ENCODE measurements at places on chromosomes 2 and 18.

DNA sequence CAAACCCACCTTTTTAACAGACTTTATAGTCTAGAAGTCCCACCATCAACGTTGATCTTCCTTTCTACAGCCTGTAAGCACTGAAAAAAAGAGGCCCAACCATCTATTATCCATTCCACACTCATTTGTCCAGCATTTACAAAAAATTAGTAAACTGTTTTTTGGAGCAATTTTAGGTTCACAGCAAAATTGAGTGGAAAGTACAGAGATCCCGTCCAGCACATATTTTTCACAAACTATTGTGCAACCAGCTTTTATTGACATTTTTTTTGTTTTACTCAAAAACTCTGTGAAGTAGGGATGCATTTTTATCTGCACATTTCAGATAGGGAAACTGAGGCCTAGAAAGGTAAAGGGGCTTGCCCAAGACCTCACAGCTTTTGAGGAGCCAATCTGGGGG, 68.6 kb downstream of the TNP1 start:
- no peak for DNase-seq

- DNase-seq, result no peak
Measured at GRCh38 chr2:237081596-237081995, 4.1 kb upstream of the COPS8 start.

DNA sequence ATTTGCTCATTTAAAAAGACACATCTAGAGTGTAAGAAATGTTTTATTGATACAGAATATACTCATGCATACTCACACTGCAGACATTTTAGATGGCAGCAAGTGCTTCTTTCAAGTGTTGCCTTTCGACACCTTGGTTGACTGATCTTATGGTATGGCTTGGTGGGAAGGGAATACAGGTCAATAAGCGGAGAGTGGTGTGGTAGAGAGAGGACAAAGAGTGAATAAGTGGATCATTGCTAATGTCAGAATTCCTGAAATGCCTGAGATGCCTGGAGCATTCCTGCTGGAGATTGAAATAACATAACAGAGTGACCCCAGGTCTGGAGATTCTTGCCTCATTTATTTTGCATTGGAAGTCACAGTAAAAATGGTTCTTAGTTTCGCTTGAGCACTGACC, 76.7 kb downstream of the RND3 start:
- no peak for DNase-seq

GRCh38 chr18:48326901-48327675, 82.1 kb downstream of the ZBTB7C start:
- DNase-seq, result no peak

GRCh38 chr2:151753540-151753939, 19.3 kb upstream of the NEB start:
- DNase-seq, result no peak

DNA sequence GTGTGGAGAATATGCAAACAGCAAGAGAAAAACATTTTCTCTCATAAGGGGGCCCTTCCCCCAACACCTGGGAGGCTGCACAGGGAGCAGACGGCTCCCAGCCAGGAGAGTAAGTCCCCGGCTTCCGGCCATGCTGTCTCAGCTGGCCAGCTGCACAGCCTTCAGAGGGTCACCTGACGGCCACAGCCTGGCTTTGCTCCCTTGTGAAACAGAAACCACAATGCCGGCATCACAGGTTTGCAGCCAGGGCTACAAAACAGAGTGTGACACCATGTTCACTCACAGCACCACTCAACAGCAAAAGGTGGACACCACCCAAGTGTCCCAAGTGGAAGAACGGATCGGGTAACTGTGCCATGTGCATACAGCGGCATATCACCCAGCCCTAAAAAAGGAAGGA, 86.9 kb upstream of the GPC1 start:
- DNase-seq, result no peak

DNA sequence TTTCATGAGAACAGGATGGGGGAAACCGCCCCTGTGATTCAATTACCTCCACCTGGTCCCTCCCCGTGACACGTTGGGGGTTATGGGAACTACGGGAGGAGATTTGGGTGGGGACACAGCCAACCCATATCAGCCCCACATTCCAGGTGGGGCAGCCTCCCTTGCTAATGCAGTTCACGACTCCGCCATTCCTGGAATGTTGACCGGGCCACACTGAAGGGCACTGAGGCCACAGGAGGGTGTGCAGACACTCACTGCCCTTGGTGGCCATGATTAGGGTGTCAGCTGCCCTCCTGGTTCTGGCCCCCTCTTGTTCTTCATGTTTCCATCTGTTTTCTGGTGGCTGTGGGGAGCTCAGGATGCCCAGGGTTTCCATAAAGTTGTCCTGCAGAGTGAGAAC, 176.3 kb downstream of the TWIST2 start:
- DNase-seq, result no peak

DNA sequence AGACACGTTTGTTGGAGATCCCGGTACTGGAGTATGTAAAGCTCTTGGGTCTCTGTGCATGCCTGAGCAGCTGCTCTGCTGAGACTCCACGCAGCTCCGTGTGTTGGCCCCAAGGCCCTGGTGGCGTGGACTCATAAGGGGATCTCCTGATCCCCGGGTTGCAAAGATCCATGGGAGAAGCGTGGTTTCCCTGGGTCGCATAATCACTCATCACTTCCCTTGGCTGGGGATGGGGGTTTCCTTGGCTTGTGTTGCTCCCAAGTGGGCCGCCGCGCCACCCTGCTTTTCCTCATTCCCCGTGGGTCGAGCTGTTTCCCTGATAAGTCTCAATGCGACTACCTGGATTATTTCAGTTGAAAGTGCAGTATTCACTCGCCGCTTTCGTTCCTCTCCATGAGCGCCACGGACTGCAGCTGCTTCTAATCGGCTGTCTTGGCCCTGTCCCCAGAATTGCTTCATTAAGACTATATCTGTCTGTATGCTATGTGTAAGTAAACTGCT, 76.0 kb downstream of the EPC2 start:
- DNase-seq, result peak; percentile 2

DNA sequence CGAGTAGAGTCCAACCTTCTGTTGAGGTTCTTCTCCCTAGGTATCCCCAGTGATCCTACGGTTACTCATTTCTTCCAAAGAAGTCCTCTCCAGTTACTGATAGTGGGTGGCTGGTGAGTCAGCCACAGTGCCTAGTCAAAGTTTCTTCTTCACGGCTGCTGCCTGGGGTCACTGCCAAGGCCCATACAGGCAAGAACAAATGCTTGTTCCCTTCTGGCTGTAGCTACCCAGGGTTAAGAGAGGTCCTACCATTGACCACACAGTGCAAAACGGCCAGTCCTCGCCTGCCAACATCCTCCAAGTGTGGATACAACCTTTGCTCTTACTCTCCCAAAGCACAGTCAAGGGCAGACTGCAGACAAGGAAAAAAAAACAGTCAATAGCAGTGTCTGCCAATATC, 2.9 kb upstream of the PTPN4 start:
- no peak for DNase-seq

- DNase-seq, result no peak
Measured at GRCh38 chr2:187369471-187369870, 78.6 kb downstream of the CALCRL start.

DNA sequence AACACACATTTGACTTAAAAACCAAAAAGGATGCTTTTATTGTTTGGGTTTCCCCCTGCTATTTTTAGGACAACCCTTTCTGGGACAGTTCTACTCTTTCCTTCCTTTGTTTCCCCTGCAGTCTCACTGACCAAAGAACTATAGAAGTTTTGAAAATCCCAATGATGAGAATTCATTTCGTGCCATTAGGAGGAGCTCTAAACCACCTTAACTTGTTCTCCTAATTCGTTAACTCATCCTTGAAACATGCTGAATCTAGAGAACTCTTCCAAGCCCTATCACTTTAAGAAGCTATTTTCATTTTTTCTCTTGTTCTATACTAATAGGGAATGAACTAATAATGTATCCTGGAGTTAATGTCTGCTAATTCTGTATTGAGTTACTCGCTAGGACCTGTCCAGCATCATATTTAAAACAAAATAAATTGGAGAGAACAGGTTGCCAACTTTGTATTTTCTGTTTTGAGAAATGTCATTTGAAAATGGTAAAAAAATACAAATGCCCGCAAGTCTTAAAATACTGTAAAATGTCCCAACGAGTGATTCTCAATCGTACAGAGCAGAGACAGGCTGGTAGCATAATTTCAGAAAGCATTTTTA, 62.9 kb downstream of the AFTPH start:
- peak; percentile 16 for DNase-seq

DNA sequence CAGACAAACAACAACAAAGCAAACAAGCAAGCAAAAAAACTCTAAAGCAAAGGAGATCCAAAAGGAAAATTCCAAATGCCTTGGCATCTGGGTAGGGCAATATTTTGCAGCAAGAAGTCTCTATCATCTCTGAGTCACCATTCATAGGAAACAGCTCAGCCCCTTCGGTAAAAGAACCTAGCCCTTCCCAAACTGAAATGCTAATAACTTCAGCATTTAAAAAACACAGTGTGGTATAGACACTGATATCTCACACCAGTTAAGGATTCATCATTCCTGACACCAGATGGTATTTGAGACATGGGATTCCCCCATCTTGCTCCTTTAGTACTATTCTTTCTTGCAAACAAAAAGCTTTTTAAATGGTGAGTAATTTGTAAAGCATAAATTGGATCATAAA, 491.8 kb downstream of the TXNL1 start:
- no peak for DNase-seq

- no peak for DNase-seq
Measured at GRCh38 chr18:32372381-32373061, 98.2 kb downstream of the GAREM1 start.

DNA sequence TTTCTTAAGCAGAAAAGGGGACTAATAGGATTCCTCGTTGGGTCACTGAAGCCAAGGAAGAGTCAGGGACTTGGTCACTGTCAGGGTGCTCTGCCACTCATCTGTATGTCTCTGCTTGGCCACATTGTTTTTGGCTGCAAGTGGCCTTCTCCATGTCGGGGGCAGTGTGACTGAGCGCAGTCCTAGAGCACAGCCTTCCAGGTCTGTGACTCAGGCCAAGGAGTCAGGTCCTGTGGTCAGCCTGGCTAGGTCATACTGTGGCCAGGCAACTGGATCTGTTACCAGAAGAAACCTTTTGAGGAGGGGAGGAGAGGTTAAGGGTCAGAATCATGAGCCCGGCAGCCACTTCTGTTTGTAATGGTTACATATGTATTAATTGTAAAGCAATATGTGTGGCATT, 61.3 kb downstream of the GALNT1 start:
- DNase-seq, result no peak

DNA sequence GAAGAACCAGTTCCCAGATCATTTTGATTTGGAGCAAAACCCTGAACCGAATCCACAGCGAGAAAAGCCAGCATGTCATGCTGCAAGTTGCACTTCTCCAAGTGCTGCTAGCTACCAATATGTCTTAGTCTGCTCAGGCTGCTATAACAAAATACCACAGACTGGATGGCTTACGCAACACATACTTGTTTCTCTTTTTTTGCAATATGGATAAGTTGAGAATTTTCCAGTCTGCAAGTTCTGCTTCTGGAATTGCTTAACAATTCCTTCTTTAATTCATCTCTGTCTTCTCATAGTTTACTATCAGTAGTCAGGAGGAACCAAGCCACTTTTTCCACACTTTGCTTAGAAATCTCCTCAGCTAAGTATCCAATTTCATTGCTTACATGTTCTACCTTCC, 105.9 kb upstream of the RBBP8 start:
- no peak for DNase-seq

DNA sequence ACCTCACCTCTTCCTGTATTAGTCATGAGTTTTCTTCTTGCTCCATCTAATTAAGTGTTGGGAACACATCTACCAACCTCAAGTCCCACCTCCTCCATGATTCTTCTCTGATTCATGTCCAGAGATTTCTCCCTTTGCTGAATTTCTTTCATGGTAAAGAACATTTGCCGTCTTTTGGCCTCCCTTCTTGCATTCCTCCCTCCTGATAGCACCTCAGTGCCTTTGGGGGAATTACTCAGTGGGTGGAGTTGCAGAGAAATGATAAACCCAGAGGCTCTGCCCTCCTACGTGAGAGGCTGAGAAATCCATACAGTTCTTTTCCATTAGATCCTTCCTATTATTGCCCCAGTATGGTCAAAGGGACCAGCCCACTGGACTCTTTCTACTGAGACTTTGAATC, 651.9 kb downstream of the SLC4A3 start:
- DNase-seq, result no peak

- no peak for DNase-seq
Measured at GRCh38 chr2:88247531-88247930, 77.4 kb downstream of the THNSL2 start.

- DNase-seq, result no peak
Measured at GRCh38 chr2:154293864-154294263, 404.6 kb upstream of the KCNJ3 start.

DNA sequence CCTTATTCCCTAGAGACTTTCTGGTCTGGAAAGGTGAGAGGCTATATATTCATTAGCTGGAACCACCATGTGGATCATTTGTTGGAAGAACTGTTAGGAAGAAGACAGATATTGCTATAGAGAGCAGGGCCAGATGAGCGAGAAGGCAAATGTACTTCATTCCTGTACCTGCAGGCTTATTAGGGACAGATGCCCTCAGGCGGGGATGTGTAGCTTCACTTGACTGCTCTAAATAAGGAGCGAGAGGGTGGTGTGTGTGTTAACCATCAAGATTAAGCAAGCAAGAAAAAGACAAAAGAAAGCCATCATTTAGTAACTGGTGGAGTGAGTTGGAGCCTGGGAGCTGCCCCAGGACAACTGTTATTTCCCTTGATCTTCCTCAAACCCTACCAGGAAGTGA, 36.4 kb downstream of the NEDD4L start:
- DNase-seq, result peak; percentile 5

DNA sequence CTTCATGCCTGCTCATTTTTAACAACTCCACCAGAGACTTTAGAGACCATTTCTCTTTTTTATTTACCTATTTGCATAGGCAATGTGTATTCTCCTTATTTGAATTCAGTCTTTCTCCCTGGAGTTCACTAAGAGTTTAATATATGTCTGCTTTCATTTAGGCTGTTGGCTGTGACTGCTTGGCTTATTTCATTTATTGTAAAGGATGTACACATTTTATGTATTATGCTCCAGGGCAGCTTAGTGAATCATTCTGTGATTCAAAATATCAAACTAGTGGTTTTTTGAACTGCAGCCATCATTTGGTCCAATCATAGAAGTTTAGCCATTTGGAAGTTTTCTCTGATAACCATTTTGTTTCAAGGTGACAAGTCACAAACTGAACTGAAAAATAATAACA, 229.6 kb downstream of the LPIN1 start:
- no peak for DNase-seq

GRCh38 chr2:44599130-44599529, 237.4 kb downstream of the CAMKMT start:
- DNase-seq, result peak; percentile 65

GRCh38 chr18:44033144-44033701, 647.5 kb upstream of the SETBP1 start:
- DNase-seq, result no peak

- DNase-seq, result no peak
Measured at GRCh38 chr2:209830722-209831465, 59.3 kb downstream of the UNC80 start.

DNA sequence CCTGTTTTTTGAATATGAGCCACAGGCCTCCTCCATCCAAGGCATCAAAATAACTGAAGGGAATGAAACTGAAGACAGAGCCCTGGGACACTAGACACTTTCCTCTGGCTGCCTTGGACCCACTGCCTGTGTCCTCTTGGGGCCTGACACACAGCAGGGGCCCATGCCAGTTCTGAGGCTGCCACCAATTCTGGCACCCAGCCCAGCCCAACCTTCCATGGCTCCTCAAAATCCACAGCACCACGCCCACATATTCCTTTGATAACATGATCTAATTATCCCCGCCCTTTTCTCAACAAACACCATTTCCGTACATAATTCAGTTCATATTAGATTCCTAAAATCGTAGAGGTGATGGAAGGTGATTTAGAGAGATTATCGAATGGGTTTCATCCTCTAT, 64.2 kb downstream of the EMX1 start:
- DNase-seq, result no peak
